ENCODE measurements at places on chromosomes 4 and X. TPM values are rescaled to one million over a fixed set of nuclear protein-coding genes. Genes with fewer than 3 reads are reported as not detected.

The MTNR1A gene
- total RNA-seq, result not detected

The XAGE1A gene
- total RNA-seq, result not detected

The PDCL2 gene
- not detected for total RNA-seq

The PPA2 gene
- total RNA-seq, result 101 TPM
